ENCODE measurements at places on chromosomes 1 and 21.

GRCh38 chr1:52887483-52887882 is 34.1 kb downstream of the ECHDC2 start:
- DNase-seq, result no peak

DNA sequence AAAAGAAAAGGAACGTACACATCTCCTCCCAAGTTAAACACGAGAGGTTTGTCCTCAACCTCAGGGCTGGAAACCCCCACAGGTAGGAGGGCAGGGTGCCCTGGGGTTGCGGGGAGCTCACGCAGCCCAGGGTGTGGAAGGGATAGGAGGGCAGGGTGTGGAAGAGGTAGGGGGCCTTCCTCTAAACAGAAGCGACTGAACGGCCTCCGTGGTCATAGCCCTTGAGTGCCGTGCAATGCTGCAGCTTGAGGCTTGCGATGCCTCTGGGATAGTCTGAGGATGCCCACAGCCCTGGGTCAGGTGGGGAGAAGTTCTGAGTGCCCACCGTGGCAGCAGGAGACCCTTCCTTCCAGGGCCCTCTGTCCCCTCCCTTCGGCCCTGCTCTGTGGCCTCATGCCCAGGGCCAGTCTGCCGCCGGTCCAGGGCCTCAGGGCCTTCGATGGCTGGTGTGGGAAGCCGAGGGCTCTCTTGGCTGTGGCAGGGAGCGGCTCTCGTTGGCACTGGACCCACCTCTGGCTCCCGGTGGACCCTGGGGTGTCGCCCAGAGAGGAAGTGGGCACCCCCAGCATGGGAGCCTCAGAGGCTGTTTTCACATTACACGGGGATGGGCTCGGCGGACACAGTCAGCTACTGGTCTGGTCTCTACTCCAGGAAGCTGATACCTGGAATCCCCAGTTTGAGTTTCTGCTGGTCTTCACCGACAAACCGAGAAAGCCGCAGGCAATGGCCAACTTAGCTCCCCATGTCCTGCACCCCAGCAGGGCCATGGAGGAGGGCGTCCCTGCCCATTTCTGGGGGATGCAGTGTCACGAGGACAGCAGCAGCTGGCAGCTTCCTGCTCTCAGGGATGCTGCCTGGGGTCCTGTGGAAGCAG is 6.4 kb upstream of the CDK11B start:
- no peak for DNase-seq

DNA sequence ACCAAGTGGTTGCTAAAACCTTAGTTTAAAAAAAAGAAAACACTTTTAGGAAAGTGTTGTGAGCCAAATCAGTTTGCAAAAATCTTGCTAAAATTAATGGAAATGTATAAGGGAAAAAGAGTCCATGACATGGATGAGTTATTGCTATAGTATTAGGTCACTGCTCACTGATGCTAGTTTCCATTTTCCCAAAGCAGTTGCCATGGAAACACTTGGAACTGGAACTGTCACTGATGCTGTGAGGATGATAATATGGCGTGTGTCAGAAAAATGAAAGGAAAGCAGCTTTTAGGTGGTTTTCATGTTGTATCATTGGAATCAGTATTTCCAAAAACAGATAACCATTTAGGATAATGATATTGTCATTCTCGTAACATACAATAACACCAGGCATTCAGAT is 104.4 kb downstream of the PHTF1 start:
- DNase-seq, result no peak

DNA sequence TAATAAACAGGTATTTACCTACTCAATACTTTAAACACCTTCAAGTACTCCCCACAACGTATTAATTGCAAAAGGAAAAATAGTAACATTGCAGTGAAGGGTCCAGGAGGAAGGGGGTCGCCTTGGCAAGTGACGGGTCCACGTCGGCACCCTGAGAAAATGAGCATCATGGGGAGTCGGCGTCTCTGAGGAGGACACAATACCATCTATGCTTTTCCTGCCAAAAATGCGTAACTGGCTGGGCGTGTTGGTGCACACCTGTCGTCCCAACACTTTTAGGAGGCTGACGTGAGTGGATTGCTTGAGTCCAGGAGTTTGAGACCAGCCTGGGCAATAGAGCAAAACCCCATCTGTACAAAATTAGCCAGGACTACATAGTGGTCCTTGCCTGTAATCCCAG is 7.3 kb downstream of the FTCD start:
- DNase-seq, result no peak

DNA sequence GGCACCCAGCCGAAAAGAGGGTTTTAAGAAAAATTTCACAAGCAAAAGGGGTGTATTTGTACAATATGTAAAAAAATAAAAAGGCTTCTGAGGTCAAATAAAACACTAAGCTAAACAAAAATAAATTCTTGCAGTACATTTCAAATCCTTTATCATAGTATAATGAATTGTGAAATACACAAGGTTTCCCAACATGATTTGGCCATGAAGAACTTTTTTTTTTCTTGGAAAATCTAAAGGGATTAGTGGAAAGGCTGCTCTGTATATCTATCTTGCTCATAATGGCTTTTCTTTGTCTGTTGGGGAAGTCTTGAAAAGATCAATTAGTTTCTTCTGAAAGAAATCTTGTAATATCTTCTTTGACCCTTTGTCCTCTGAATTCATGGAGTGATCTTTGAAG is 593.4 kb downstream of the PLPP3 start:
- no peak for DNase-seq

DNA sequence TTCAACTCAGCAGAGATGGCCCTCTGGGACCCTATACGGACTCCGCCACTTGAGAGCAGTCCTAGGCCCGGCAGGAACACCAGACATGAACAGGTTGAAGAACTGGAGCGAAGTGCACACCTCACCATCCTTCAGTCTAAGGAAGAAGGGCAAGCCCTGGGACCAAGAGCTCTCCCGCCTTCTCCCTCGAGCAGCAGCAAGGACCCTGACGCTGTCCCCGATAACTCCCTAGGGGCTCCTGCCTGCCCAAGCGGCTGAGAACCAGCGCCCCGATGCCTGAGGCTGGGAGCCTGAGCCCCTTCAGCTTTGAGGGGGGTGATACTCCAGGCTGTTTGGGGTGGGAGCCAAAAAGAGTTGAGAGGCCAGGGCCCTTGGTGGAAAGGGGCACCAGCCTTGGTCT is 10.2 kb downstream of the TMEM81 start:
- DNase-seq, result no peak

GRCh38 chr1:186465946-186466345 is 5.0 kb upstream of the PDC start:
- no peak for DNase-seq

- DNase-seq, result no peak
Observed at GRCh38 chr1:89641781-89642180, 8.9 kb downstream of the LRRC8C start.

DNA sequence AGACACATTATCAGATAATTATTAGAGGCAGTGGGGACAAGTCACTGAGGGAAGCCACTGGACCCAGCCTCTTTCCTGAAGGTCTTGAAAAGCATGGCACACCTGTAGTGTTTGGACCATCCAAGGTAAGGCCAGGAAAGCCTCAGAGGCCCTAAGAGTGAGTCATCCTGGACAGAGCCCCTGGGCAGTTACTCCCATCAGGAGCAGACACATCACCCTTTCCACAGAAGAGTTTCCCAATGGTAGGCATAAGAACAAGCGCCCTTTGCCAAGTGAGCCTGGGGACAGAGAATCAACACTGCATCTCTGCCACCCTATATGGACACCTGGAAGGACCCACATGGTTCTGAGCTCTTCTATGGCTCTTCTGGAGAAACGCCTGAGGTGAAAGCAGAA is 136.0 kb downstream of the PLXNA2 start:
- DNase-seq, result no peak

- no peak for DNase-seq
Observed at GRCh38 chr1:67584938-67585337, 100.1 kb upstream of the GADD45A start.

DNA sequence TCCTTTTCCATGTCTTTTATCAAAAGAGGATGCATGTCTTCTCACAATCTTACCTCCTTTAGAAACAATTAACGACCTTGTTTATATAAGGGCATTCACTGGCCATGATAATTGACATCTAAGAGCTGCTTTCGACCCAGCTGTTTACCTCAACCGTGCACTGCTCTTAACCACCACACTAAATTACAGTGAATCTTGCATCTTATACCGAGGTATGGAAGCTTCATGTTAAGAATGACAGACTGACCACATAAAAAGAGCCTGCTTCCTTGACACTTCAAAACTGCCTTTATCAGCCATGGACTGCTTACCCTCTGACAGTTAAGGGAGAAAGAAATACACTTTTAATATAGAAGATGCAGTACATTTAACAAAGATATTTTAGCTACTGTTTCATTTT is 301.7 kb upstream of the LYPLAL1 start:
- DNase-seq, result no peak

GRCh38 chr1:23611601-23612327 is 52.5 kb upstream of the ID3 start:
- no peak for DNase-seq

DNA sequence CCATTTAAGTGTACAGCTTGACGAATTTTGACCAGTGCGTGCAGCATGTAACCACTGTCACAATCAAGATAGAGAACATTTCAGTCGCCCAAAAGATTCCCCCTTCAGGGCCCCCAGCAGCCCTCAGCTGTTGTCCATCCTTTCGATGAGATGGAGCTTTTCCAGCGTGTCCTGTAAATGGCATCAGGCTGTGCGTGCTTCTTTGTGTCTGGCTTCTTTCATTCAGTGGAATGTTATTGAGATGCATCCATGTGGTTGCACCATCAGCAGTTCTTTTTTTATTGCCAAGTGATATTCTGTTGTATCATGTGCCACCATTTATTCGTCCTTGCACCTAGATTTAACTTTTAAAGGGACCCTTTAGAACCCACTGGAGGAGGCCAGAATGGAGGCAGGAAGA is 21.9 kb downstream of the UBE2Q1 start:
- no peak for DNase-seq

- DNase-seq, result no peak
Observed at GRCh38 chr1:230232371-230232771, 165.3 kb downstream of the GALNT2 start.

DNA sequence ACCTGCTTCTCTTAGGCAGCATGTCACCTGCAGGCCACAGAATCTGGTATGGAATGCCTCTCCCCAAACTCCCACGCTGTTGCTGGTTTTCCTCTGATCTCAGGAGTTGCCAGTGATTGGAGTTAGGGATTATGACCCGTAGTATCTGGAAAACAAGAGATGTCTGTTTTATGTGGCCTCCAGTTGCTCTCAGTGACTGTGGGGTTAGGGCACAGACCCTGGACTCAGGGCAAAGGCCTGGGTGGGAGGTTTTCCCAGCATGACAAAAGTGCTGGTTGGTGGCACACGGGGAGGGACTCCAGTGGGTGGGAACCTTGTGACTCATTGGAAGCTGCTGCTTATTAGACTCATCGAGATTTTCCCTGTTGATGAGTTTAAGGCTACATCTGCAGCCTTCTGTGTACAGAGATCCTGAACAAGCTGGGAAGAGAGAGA is at the start of gene NR1I3:
Gene NR1I3, minus strand, starts transcription at position 165 of the 435 bp plus-strand sequence. CDS start 1,638 bp downstream, outside the sequence.
- no peak for DNase-seq

DNA sequence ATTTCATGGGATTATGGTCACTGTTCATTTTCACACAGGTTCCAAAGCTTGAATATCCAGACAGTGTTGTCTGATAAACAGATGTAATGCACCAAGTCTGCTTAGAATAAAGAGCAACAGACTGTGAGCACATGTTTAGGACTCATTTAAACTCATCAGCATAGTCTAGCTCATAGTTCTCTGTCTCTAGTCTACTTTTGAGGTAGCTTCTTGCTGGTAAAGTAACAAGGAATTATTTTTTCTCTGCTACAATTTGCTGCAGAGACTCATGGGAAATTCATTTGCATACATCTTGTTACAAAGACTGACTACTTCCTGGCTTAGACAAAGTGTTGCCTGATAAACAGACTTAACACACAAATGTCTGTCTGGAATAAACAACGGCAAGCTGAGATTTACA is 187.2 kb downstream of the NFIA start:
- DNase-seq, result no peak

DNA sequence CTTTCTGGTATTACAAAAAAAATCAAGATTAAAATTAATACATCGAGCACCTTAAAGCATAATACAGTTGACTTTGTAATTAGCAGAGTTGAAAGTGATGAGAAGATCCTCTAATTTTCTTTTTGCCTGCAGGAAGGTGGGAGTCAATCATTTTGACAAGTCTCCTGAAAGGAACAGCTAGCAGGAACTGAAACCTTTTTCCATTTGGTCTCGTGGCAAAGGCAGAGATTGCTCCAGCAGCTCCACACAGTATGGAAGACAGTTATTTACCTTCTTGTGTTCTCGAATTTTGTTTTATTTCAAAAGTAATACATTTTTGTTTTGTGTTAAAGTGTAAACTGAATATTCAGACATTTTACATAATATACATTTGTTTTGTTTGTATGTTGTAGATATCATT is 7.7 kb downstream of the S100PBP start:
- DNase-seq, result no peak

DNA sequence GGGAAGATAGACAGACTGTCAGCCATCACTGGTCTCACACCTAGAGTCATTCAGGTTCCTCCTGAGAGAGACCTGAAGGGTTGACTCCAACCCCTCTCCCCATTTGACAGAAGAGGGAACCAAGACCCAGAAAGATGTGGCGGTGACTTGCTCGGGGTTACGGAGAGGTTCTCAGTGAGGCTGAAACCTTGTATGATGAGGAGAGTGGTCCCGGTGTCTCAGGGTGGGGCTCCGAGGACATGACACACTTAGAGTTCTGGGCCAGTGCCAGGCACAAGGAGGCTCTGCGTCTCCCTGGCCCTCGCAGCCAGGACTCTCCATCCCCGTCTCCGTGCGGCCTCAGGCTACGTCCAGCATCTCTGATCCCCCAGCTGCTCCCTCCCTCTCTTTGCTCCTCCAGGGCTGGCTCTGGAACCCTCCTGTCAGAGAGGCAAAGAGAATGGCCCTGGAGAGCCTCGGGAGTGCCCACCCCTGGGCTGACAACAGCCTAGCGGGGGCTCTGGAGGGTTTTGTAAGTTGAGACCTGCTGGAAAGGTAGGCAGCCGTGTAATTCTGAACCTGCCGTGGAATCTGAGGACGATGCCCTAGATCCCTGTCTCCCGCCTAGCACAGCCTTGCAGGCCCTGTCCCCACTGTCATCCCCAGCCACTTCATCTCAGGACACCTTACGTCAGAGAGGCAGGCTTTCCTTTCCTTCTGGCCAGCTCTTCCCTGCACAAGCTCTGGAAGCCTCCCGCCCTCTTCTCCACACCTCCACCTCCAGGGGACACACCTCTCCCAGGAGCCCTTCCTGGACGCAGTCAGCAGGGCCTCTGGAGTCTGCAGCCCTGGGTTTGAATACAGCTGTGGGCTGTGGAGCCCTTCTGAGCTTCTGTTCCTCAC is 4.1 kb downstream of the EFHD2 start:
- no peak for DNase-seq

DNA sequence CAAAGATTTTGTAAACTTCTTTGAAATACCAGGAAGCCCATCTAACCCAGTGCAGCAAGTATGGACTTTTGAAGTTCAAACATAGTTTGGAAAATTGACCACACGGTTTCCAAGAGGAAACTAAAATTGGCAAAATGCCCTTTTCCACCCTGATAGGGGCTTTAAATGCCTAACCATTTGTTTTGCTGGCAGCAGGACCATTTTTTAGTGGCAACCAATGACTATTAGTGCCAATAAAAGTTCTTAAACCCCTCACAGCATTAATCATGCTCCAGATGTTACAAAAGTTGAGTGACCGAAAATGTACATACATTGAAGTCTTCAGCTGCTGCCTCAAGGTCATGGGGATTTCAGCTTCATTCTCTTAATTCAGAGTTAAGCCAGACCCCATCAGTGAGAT is 46.4 kb upstream of the ENAH start:
- DNase-seq, result no peak

GRCh38 chr1:67894981-67895735 is 61.9 kb upstream of the GNG12 start:
- no peak for DNase-seq
